ENCODE measurements at places on chromosomes 7 and 10.

DNA sequence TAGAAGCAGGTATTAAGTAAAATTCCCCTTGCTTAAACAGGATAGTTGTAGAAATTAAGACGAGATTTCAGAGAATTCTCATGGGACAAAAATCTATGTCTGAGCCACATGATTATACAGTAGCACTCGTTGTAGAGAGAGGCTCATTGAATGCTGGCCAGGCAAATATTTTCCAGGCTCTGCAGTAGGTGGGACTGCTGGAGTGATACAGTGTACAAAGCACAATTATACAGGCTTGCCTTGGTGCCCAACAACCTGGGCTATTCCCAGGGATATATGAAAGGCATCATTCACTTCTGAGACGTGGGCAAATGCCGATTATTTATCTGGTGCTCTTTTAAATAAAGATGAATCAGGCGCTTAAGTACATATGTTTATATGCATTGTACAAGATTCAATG is 380.6 kb downstream of the PHTF2 start:
- DNase-seq = no peak
- no peaks in the 10 kb centered on the region for H3K4me1 ChIP-seq
- H3K27ac ChIP-seq = no peak overlapping the region
- H3K27me3 ChIP-seq = no peaks in the 10 kb centered on the region
- no peaks in the 10 kb centered on the region for H3K36me3 ChIP-seq
- no peak overlapping the region for H3K4me3 ChIP-seq

DNA sequence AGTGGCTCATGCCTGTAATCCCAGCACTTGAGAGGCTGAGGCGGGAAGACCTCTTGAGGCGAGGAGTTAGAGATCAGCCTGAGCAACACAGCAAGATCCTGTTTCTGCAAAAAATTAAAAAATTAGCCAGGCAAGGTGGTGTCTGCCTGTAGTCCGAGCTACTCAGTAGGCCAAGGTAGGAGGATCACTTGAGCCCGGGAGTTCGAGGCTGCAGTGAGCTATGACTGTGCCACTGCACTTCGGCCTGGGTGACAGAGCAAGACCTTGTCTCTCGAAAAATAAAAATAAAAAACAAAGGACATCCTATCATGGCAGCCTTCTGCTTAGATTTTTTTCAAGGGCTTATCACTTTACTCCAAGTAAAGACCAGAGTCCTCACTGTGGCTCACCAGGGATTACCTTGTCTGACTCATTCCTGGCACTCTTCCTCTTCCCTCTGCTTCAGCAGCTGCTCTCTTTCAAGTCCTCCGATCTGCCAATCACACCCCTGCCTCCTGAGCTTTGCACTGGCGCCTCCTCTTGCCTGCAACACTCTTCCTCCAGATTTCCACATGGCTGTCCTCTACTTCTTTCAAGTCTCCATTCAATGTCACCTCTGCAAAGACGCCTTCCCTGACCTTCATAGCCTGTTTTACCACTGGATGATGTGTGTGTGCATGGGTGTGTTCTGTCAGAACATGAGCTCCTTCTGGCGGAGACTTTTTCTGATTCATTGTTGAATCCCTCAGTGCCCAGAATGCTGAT is 7.7 kb downstream of the PRTFDC1 start:
- no peaks in the 10 kb centered on the region for H3K4me1 ChIP-seq
- no peak overlapping the region for H3K4me3 ChIP-seq
- no peaks in the 10 kb centered on the region for H3K27me3 ChIP-seq
- no peaks in the 10 kb centered on the region for H3K36me3 ChIP-seq

DNA sequence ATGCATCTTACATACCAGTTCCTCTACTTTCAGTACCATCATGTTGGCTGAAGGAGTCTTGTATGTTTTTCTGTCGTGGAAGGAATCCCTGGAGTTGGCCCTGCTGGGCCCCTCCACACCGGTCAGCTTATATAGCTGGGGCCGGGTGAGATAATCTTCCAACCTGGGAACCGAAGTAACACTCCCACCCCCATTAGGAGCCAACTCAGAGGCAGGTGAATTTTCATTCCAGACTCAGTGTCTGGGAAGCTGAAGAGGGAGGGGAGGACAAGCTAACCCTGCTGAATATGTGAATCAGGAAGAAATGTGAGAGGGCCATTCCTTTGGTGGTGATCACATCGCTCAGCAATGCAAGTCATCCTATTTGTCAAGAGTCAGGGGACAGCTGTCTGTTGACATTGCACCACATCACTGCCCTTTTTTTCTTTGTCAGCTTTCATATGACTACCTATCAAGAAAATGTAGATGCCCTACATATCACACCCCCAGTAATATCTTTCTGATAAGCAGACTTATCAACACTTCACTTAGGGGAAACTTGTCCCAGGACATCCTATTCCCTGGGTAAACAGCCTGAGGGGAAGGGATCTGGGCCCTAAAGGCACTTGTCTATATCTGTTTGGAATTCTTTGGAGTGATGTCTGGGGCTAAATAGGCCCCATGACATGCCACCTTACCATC is at the start of gene ANKRD1:
Gene ANKRD1, minus strand, starts transcription at position 102 of the 681 bp plus-strand sequence. Its CDS starts 60 bp downstream, at position 42.
- no peaks in the 10 kb centered on the region for H3K4me1 ChIP-seq
- H3K27ac ChIP-seq = no peak within 1 kb of the TSS
- no peak for DNase-seq
- no peak within 1 kb of the TSS for H3K4me3 ChIP-seq
- H3K27me3 ChIP-seq = no peaks in the 10 kb centered on the region
- H3K36me3 ChIP-seq = no peaks in the 10 kb centered on the region

DNA sequence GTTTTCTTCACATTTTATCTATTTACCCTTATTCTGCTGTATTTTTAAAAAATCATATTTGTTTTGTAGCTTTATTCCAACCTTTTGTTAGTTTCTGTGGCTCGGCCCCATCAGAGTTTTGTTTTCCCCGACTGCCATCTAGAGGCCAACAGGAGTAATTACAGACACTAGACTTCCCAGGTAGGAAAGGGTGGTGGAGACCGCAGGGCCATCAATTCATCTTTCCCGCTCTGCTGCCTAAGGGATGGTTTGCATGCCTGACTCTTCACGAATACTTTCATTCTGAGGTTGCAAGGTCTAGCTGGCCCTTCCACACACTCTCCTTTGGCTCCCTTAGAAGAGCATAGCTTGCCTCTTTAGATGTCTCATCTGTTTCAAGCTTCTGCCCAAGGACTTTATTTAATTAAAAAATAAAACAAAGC is 38.3 kb downstream of the LYZL2 start:
- H3K27me3 ChIP-seq = no peaks in the 10 kb centered on the region
- peaks cover 9% of the 10 kb centered on the region for H3K4me1 ChIP-seq
- H3K36me3 ChIP-seq = no peaks in the 10 kb centered on the region
- no peak for DNase-seq
- no peak overlapping the region for H3K27ac ChIP-seq
